ENCODE measurements at places on chromosomes 12 and 14.

- DNase-seq = no peak
These were observed 13.5 kb downstream of the AMN1 start for GRCh38 chr12:31715283-31715825.

- no peak for DNase-seq
These were observed 361.4 kb downstream of the CACNA1C start for GRCh38 chr12:2413999-2414792.

DNA sequence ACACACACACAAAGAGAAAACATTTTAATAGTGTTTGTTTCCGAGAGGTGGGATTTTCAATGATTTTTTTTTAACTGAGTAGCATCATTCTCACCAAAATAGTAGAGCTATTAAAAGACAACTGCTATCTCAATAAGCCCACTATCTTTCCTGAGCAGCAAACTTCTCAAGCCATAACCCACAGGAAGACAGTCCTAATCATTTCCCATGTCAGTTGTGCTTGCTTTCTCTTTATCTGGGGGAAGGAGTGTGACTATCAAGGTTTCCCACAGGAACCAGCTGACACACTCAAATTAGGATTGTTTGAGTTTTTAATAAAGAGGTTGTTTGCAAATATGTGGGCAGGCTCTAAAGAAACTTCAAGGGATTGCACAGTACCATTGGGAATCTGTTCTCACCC lies 4.9 kb upstream of the MAX start:
- DNase-seq = no peak

GRCh38 chr12:8226355-8226754 lies 1.1 kb downstream of the FAM90A1 start:
- DNase-seq = no peak
